Adrenal gland (tissue), 19 donors: ENCODE measurements at places on chromosomes 1 and 21.
A peak's percentile ranks its signal among the peaks of the same experiment; 100 is the strongest.

DNA sequence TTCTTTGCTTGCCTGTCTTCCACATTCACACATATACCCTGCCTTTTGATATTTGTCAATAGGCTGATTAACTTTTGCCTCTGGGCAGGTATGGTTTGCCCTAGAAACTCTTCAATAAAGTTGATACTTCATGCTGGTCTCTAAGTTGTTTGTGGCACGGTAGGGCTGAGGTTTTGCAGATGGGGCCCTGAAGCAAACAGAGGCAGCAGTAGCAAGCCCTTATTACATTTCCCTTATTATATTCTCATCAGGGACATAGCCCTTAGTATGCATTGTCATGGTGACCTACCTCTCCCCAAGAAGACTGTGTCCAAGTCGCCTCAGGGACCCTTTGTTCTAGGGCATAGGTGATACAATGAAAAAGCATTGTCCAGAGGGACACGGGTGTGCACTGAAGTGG, at the start of gene OR6P1:
OR6P1 (minus strand) TSS at position 101 of the 400 bp plus-strand sequence. CDS start 6,976 bp downstream, outside the sequence.
- H3K4me3 ChIP-seq, result no peak within 1 kb of the TSS
- no peak within 1 kb of the TSS for H3K27ac ChIP-seq
- H3K4me1 ChIP-seq, result no peaks in the 10 kb centered on the region

- no peak for DNase-seq
- no peak overlapping the region for H3K4me3 ChIP-seq
- peaks cover 43% of the 10 kb centered on the region for H3K4me1 ChIP-seq
- no peaks in the 10 kb centered on the region for H3K36me3 ChIP-seq
Observed at GRCh38 chr1:21313203-21313885, 23.1 kb upstream of the ECE1 start.

DNA sequence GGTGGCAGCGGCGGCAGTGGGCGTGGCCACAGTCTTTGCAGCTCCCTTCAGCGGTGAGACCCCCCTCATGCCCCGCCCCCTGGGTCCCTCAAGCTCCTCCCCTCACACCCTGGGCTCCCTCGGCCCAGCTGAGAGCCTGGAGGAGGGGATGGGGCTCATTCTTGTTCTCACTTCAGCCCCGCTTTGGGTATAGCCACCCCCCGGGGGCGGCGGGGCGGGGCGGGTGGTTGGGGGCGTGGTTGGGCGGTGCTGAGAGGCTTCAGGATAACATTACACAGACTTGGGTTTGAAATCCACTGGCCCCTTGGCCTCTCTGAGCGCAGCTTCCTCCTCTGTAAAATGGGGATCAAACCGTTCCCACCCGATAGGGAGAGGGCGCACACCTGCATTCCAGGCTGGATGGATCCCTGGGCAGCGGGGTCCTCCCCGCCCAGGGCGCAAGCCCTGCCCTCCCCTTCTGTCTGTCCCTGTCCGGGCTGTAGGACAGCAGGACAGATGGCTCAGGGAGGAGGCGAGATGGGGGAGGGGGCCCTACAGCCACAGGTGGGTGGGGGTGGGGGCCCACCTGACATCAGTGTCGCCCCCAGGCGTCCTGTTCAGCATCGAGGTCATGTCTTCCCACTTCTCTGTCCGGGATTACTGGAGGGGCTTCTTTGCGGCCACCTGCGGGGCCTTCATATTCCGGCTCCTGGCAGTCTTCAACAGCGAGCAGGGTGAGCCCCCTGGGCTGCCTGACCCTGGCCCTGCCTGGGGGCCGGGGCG, 5.1 kb downstream of the CLCNKA start:
- no peak overlapping the region for H3K27ac ChIP-seq
- H3K4me1 ChIP-seq, result peaks cover 7% of the 10 kb centered on the region
- H3K36me3 ChIP-seq, result no peaks in the 10 kb centered on the region
- peak overlapping the region; percentile 11 for H3K4me3 ChIP-seq

DNA sequence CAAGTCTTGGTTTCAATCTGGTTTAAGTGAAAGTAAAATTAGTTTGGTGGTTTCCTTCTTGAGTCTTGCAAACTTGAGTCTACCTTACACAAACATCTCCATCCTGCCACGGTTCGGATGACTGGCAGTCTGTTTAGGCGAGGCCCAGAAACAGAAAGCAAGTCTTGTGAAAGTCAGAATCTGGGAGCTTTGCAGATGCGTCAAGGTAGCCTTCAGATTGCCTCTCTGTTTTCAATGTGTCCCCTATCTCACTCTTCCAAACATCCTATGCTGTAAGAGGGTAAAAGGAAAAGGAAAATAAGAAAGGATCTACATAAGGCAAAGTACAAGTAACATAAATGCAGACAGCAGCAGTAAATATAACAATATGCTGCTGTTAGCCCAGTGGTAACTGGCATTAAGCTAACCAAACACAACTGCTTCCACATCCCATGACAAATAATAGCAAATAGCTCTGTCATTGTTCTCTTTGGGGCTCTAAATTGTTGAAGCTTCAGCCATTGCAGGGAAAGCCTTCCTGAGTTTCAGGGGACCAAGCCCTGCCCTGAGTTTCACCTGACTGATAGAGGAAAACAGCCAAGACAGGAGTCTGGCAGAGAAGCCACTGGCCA, 26.2 kb upstream of the C1orf105 start:
- H3K4me3 ChIP-seq, result no peak overlapping the region
- no peaks in the 10 kb centered on the region for H3K36me3 ChIP-seq
- no peaks in the 10 kb centered on the region for H3K27me3 ChIP-seq
- peak overlapping the region; percentile 53 for H3K27ac ChIP-seq
- peak; percentile 30 for DNase-seq

GRCh38 chr1:170823120-170823519, 112.2 kb upstream of the MROH9 start:
- H3K27me3 ChIP-seq, result no peaks in the 10 kb centered on the region
- no peaks in the 10 kb centered on the region for H3K4me1 ChIP-seq
- no peak overlapping the region for H3K4me3 ChIP-seq
- H3K36me3 ChIP-seq, result no peaks in the 10 kb centered on the region
- no peak for DNase-seq
- H3K27ac ChIP-seq, result no peak overlapping the region

DNA sequence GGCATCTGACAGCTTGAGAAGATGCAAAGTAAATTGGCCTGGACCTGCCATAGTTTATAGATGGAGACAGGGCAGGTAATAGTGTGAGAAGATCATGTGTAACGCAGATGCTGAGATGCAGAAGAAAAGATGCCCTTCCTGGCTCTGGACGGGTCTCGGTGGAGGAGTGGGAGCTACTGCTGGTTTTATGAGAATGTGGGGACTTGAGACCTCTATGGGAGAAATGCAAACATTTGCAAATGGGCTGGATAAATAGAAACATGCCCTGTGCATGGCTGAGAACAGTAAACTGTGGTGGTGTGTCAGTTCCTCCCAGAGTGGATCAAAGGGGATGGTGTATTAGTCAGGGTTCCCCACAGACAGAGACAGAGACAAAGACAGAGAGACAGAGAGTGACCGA, 21.9 kb downstream of the UBASH3A start:
- peaks cover 11% of the 10 kb centered on the region for H3K27me3 ChIP-seq
- H3K4me1 ChIP-seq, result no peaks in the 10 kb centered on the region
- no peak overlapping the region for H3K27ac ChIP-seq
- DNase-seq, result no peak
- H3K4me3 ChIP-seq, result no peak overlapping the region
- no peaks in the 10 kb centered on the region for H3K36me3 ChIP-seq

- no peak overlapping the region for H3K4me3 ChIP-seq
- H3K27ac ChIP-seq, result no peak overlapping the region
- DNase-seq, result no peak
- H3K36me3 ChIP-seq, result no peaks in the 10 kb centered on the region
Observed at GRCh38 chr1:209748620-209749019, 7.2 kb upstream of the TRAF3IP3 start.
